Stimulated activated CD8-positive, alpha-beta memory T cell treated with anti-CD3 and anti-CD28 coated beads, Interleukin-12 subunit alpha, Interleukin-12 subunit beta, amount 100 ng/mL, for 4 hours (primary cell): ENCODE measurements at places on chromosomes 11 and 22.
A peak's percentile ranks its signal among the peaks of the same experiment; 100 is the strongest.

DNA sequence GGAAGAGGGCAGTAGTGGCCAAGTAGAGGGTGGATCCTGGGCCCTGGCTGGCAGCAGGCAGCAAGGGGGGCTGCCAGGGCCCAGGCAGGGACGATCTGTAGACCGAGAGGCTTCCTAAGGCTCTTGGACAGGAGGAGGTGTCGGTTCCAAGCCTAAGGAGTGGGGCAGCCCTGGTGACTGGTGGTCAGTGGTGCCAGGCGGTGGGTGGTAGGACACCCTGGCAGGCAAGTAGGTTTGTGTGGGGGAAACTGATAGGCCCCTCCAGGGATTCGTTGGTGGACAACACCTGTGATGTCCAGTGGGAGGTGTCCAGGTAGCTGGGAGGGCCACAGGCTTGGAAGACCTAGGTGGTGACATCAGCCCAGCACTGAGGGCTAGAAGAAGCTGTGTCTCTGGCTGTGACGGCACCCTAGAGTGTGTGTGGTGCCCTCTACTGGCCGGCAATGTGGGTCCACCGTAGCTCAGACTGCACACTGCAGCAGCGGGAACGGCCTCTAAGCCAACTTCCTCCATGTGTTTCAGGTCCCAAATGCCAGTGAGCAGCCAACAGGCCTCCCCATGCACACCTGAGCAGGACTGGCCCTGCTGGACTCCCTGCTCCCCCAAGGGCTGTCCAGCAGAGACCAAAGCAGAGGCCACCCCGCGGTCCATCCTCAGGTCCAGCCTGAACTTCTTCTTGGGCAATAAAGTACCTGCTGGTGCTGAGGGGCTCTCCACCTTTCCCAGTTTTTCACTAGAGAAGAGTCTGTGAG, 9.4 kb upstream of the SAMM50 start:
- DNase-seq = peak; percentile 37

DNA sequence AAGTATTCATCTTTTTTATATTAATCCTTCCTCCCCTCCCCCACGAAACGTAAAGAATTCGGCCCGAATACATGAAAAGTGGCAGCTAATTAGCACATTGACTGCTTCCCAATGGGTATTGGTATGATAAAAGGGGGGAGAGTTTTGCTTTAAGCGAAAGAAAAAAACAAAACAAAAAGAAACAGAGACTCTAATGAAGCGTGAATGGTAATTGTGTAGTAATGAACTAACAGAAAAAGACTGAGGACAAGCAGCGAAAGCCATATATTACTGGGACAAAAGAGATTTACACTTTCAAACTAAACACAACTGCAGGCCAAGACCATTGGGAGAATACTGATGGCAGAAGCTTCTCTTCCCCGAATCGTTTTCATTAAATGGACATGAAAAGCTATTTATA, 2.5 kb downstream of the DBX1 start:
- DNase-seq = no peak

GRCh38 chr22:36362932-36363331, 24.8 kb downstream of the MYH9 start:
- DNase-seq = no peak

DNA sequence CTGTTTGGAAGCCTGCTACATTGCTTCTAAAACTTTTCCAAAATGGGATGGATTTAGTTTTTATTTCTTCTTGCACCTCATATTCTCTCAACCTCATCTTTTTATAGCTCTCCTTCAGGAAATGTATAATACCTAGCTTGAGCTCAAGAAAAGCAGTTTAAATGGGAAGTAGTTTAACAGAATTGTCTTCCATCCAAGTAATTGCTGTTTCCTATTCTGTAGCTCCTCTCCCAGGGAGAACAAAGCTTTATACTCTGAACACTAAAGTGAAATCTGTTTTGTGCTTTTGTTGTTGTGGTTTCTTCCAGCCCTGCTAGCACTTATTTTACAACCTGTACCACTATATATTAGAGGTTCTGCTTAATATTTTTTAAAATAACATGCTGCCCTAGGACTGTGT, 83.2 kb upstream of the HORMAD2 start:
- no peak for DNase-seq

- DNase-seq = no peak
These were observed 906.1 kb upstream of the RAG2 start for GRCh38 chr11:37504060-37504611.

DNA sequence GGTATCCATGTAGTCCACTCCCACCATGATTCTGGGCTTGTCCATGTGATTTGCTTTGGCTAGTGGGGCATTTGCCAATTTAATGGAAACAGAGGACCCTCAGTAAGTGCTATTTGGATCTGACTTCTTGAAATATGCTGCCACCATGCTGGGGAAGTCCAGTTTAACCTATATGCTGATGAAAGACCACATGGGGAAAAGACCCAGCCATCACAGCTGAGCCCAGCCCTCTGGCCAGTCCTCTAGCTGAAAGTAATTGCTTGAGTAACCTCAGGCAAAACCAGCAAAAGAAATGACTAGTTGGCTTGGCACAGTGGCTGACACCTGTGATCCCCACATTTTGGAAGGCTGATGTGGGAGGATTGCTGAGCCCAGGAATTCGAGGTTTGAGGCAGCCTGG, 61.5 kb downstream of the ATG16L2 start:
- no peak for DNase-seq

DNA sequence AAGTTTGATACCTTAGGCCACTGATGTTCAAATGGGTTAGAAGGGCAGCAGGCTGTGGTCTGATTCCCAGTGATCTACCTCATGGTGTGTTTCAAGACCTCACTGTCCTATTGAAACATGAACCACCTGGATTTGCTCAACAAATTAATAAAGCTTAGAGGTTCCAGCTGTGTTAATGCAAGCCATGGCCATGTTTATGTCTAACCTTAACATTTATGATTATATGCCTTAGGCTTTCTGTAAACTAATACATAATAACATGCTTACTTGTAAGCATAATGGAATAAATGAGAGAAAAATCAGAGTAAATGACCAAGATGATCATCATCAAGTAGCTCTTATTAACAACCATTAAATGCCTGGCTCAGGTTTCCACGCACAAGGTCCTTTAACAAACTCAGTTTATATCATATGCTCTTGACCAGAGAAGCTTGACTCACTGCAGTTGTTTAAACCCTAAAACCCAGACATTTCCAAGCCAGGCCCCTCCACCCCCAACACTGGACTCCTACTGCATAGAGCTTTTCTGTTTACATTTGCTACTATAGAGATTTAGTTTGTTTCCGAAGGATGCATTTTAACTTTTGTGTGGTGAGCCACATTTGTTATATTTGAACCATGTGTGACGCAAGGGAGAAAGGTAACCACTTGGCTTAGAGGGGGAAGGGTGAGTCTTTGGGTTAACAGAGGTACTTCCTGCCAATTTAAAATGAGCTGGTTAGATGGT, 43.7 kb downstream of the KREMEN1 start:
- no peak for DNase-seq

GRCh38 chr11:62124186-62125113, 639 bp downstream of the INCENP start:
- no peak for DNase-seq
